CD8-positive, alpha-beta T cell (primary cell): ENCODE measurements at places on chromosomes 13 and 19. TPM values are rescaled to one million over a fixed set of nuclear protein-coding genes. Genes with fewer than 3 reads are reported as not detected.

The ITPKC gene
- 6.4 TPM for total RNA-seq

The ZNF177 gene
- 0.68 TPM for total RNA-seq

The NDUFA13 gene
- total RNA-seq = 166 TPM

The APOC1 gene
- total RNA-seq = not detected

The SBSN gene
- not detected for total RNA-seq

The GIPR gene
- total RNA-seq = 10.7 TPM

The HCN2 gene
- 0.67 TPM for total RNA-seq

The NCR1 gene
- total RNA-seq = 1.4 TPM

The NLRP7 gene
- total RNA-seq = not detected

The ZNF888 gene
- total RNA-seq = 4.5 TPM

The CEACAM19 gene
- 0.25 TPM for total RNA-seq

The INAFM1 gene
- total RNA-seq = 12.4 TPM

The NLRP9 gene
- not detected for total RNA-seq

The CCL25 gene
- not detected for total RNA-seq

The CLIP3 gene
- total RNA-seq = 0.75 TPM

The KLK4 gene
- total RNA-seq = not detected

GRCh38 chr19:31946491-31946890 is 398.9 kb upstream of the ZNF507 start:
- no peak for DNase-seq

DNA sequence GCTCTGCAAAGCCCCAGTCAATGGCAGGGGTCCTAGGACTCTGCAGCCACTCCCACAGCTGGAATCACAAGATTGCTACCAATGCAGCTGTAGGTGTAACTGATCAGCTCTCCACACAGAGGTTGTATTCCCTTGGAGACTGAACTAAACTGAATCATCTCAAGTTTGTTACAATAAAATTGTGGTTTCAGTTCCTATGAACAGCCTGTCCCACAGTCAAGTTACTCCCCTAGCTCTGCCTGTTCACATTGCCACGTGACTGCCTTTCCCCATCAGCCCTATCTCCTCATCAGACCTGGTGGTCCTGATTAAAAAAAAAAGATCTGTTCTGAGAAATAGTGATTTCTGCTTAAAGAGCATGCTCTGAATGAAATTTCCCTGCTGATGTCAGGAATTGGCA is 287.9 kb upstream of the NBEA start:
- no peak for DNase-seq

DNA sequence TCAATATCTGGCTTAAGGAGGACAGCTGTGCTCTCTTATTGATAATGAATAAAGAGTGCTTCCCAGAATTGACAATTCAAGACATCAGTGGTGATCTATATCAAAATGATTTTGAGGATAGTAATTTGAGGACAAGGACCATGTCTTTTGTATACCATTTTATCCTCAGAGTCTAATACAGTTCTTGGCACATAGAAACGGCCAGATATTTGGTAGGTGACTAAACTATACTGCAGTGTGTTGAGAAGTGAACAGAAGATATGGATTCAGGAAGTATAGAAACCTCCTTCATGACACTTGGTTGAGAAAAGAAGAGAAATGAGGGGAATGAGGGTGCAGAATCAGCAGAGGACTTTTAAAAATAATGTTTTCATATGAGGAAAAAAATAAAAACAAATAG is 16.1 kb upstream of the LMO7 start:
- DNase-seq = no peak

GRCh38 chr19:55354698-55355212 is at the start of gene COX6B2:
TSS of gene COX6B2 (minus strand) at chr19:55354719. CDS start at chr19:55354521, 198 bp downstream.
- peak; percentile 34 for DNase-seq

- DNase-seq = no peak
These were observed 25.3 kb downstream of the TM9SF2 start for GRCh38 chr13:99526549-99526948.

DNA sequence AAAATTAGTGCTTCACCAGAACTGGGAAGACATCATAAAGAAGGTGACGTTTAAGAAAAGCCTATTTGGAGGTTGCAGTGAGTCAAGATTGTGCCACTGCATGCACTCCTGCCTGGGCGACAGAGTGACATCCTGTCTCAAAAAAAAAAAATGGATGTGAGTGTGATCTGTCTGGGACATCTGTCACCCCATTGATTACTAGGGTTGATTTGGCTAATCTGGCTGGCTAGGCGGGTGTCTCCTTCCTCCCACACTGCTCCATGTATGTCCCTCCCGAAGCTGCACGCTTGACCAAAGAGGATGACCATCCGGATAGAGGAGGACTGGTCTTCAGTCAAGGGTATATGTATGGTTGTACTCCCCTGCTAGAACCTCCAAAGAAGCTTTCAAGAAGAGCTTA is 2.6 kb downstream of the GTF2F2 start:
- no peak for DNase-seq

- DNase-seq = no peak
These were observed 11.3 kb downstream of the FLT3 start for GRCh38 chr13:28089065-28089464.

GRCh38 chr13:37747071-37747612 is 122.4 kb downstream of the TRPC4 start:
- DNase-seq = no peak

DNA sequence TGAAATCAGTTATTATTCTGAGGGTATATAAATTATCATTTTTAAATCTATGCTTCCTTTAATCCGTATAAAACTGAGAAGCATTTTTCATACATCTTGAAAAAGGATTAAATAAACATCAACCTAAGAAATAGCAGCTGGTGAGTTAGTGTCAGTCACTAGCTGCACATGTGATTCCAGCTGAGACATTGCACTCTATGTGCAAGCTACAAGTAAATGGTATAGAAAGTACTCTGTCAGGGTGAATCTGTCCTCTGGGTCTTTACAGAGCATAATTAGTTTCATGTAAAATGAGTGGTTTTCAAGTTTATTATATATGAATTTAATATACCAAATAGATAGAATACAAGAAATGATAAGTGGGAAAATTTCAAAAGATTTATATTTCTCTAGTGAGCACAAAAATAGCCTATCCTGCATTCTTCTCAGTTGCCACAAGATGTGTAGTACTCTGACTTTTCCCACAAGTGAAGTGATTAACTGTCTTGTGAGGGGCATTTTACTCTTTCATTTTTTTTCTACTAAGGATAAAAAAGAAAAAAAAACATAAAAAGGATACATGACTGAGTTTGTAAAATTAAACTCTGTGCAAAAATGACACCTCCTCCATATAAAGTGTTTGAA is 1372.1 kb downstream of the PCDH9 start:
- DNase-seq = no peak

- DNase-seq = no peak
These were observed 486 bp downstream of the ZNF808 start for GRCh38 chr19:52527956-52528351.

GRCh38 chr19:22605275-22606211 is 28.6 kb upstream of the ZNF492 start:
- no peak for DNase-seq

DNA sequence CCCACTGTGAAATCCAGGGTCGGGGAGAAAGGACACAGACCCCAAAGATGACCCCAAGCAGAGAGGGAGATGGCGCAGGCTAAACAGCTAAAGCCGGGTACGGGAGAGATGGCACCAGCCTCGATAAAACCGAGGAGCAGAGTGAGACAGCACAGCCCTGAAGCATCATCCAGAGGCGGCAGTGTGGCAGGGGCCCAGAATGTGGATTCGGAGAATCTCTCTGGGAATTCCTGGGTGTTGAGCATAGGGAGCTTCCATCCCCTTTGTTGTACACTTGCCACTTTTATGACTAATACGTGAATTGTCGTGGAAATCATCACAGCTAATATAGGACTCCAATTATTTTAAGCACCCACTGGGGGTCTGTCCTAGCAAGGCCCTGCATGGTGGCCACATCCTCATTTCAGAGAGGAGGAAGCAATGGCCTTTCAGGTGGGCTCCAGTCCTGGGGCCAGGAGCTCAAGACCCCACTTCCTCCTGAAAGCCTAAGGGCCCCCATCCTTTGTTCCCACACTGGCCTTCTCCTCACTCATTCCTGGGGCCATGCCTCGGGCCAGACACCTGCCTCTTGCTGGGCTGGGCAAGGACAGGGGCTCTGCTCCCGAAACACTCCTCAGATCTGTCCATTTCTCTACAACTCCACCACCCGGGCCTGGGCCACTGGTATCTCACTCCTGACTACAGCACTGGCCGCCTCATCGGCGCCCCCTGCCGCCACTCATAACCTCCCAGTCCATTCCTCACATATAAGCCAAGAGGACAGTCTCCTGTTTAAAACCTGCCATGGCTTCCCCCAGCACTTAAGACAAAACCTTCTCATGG is 29.3 kb upstream of the ATP1A3 start:
- no peak for DNase-seq

GRCh38 chr13:42553098-42554046 is 20.6 kb upstream of the TNFSF11 start:
- no peak for DNase-seq

DNA sequence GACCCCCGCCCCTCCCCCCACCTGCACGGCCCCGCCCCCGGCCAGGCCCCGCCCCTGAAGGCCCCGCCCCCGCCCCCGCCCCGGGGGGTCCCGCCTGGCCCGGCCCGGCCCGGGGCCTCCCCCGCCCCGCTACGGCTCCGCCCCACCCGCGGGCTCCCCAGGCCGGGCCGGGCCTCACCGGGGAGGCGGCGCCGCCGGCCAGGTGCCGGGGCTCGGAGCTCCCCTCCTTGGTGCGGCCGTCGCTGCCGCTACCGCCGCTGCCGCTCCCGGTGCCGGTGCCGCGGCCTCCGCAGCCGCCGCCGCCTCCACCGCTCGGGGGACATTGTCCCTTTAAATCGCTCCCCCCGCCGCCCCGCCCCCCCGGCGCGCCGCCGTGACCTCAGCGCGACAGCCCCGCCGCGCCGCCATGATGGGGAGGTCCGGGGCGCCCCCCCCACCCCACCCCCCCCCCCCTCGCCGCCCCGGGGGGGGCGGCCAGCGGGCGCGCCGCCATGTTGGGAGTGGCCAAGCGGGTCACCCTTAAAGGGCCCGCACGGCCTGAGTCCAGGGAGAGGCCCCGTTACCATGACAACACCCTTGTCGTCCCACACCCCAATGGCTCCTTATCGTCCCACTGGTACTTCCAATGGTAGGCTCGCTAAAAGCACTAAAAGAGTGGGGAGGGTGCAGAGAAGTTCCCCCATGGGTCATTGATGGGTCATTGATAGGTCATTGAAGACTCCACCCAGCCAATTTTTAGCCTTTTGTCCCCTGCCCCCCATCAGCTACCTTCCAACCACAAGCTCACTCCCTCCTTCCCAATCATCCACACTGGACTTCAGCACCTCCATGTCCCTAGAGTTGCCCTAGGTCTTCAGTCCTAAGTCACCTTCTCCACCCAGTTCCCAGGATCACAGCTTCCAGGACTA is at the start of gene WIZ:
Gene WIZ (minus strand): TSS at position 337 of the 908 bp plus-strand sequence. CDS start 1,649 bp downstream, outside the sequence.
- DNase-seq = peak; percentile 79

GRCh38 chr13:34346626-34347025 is 528.7 kb downstream of the RFC3 start:
- DNase-seq = no peak

GRCh38 chr13:99303863-99304521 is 3.2 kb downstream of the GPR183 start:
- no peak for DNase-seq

- DNase-seq = no peak
These were observed 1006.2 kb upstream of the PRR20A start for GRCh38 chr13:56134524-56134923.

GRCh38 chr13:27355894-27356293 is 68.5 kb upstream of the GTF3A start:
- no peak for DNase-seq

DNA sequence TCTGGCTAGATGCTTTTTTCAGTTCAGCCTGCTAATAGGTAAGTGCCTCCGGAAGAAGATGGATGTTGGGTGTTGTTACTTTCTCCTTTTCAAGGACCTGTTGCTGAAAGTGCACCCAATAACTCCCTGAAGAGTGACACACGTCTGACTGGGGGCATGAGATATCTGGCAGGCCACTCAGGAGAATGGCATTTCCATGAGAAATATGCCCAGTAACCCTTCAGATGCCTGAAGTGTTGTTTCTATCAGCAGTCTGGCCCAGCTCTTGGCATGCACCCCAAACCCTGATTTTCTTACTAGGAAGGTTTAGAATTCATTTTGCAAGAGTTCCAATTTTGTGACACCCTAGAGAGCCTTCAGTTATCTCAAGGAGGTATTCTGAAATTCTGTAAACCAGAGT is 71.5 kb downstream of the ARHGAP35 start:
- DNase-seq = no peak

DNA sequence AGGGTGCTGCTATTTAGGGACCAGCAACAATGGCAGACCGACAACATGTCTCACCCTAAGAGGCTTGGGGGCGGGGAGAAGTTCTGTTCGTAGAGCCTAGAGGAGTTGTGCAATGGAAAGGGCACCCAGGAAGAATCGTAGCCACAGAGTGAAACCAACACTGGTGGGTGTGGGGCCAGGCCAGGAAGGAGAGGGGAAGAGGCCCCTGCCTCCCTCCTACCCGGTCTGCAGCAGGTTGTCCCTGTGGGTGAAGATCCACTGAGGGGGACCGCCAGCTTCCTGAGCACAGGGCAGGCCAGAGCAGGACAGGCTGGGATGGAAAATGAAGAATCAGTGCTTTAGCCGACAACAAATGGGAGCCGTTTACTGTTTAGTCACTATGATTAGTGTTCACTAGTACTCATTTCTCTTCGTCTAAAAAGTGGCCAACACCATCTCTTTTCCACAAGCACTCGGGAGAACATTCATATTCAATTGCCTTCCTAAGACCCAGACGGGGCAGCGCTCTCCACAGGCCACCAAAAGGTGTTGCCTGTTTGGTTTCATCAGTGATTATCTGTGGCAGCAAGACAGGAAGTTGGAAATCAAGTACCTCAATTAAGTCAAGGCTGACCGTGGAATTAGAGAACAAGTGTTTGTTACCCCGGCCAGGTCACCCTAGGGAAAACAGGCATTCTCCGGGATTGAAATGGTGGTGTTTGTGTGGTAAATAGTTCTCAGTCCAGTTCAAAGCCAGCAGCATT is 1.1 kb upstream of the ATP11A start:
- DNase-seq = peak; percentile 48

DNA sequence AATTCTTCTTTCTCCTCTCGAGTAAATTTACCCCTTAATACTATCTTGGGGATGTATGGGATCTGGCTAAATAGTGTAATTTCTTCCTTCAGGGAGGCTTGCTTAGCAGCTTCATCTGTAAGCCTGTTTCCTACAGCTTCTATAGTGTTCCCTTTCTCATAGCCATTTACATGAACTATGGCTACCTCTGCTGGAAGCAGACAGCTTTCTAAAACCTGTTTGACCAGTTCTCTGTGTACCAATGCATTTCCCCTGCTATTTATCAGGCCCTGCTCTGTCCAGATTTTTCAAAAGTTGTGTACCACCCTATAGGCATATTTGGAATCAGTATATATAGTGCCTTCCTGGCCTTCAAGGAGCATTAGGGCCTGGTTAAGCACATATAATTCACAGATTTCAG is 113.6 kb upstream of the PCDH9 start:
- no peak for DNase-seq

GRCh38 chr13:102654756-102655155 is 40.1 kb downstream of the METTL21C start:
- no peak for DNase-seq

- no peak for DNase-seq
These were observed at the start of gene SPRED3 for GRCh38 chr19:38388349-38389100. TSS of gene SPRED3 (plus strand) at chr19:38388697. CDS start at chr19:38390303, 1,606 bp downstream.

GRCh38 chr13:51370116-51370515 is 30.6 kb downstream of the SERPINE3 start:
- no peak for DNase-seq

GRCh38 chr19:1417145-1417544 is 9.8 kb downstream of the DAZAP1 start:
- DNase-seq = no peak

GRCh38 chr19:17005000-17005399 is 21.6 kb downstream of the CPAMD8 start:
- DNase-seq = no peak
